ENCODE measurements at places on chromosomes 16 and 17.
A peak's percentile ranks its signal among the peaks of the same experiment; 100 is the strongest.

GRCh38 chr17:72244494-72244893 is 123.7 kb downstream of the SOX9 start:
- DNase-seq: no peak

DNA sequence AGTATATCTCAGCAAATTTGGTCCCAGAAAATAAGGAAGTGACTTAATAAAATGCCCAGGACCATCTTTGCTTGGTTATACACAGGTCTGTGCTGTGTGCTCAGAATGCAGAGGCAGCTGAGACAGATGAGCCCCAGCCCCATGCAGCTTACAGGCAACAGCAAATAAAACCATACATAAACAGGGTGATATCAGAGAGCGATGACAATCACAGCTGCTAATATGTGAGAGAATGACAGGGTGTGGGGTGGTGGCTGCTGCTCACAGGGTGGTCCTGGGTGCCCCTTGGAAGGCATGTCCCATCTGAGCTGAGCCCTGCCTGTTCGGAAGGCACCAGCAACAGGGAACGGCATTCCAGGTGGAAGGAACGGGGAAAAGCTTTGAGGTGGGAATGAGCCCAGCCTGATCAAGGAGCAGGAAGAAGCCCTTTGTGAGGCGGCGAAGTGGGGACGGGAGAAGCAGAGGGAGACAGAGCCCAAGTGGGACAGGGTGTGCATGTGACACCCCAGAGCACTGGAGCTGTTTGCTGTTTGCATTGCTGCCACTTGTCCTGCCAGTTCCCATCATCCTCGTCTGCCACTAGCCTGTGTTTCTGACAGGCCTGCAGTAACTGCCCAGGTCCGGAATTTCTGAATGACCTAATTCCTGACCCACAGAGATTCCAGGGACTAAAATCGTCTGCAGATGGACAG is 150.5 kb downstream of the KATNIP start:
- DNase-seq: no peak

DNA sequence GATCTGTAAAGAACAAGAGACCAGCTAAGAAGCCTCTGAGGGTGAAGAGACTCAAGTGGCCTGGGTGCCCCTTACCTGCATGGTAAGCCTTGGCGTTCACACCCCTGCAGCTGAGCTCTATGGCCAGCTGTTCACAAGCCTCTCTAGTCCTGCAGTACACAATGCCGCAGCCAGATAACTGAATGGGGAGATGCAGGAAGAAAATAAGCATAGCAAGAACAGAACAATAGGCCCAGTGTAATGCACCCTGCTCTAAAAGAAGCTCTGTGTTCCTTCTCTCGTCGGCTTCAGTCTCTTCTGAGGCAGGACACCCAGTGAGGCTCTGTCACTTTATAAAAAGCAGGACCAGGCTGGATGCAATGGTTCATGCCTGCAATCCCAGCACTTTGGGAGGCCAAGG is 5.4 kb downstream of the RECQL5 start:
- DNase-seq: no peak

- DNase-seq: no peak
These were observed 18.9 kb downstream of the CACNA1G start for GRCh38 chr17:50579399-50579798.

GRCh38 chr16:27726621-27727261 is 176.8 kb downstream of the KATNIP start:
- no peak for DNase-seq

GRCh38 chr17:6780886-6781285 is 4.9 kb downstream of the FBXO39 start:
- no peak for DNase-seq

- DNase-seq: no peak
These were observed 2.1 kb upstream of the SEZ6 start for GRCh38 chr17:29007860-29008455.

DNA sequence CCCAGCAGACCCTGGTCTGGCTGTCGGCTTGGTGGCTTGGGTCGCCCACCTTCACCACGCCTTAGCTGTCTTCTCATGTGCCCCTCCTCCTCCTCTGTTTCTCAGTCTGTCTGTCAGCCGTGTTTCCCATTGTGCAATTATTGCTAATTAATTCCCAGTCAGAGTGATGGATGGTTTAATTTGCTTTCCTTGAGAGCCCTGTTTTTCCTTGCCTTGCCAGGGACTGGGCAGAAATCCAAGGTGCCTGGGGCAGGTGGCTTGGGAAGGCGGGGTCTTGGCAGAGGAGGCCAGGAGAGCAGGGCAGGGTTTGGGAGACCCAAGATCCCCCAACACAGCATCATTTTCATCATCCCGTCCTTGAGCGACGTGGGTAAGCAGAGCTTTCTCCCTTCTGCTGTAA is 21.3 kb downstream of the NECAB2 start:
- no peak for DNase-seq

GRCh38 chr17:82003411-82004381 is 19.0 kb downstream of the CENPX start:
- peak; percentile 28 for DNase-seq

Measured in stimulated activated CD4-positive, alpha-beta T cell treated with anti-CD3 and anti-CD28 coated beads, Interleukin-1b, Interleukin-23, amount 100 ng/mL, for 48 hours (primary cell).